ENCODE measurements at places on chromosomes 13 and 19.

- DNase-seq = no peak
Observed at GRCh38 chr19:4441994-4442818, 15.4 kb downstream of the UBXN6 start.

- no peak for DNase-seq
Observed at GRCh38 chr19:42392165-42392564, 2.1 kb upstream of the CNFN start.

DNA sequence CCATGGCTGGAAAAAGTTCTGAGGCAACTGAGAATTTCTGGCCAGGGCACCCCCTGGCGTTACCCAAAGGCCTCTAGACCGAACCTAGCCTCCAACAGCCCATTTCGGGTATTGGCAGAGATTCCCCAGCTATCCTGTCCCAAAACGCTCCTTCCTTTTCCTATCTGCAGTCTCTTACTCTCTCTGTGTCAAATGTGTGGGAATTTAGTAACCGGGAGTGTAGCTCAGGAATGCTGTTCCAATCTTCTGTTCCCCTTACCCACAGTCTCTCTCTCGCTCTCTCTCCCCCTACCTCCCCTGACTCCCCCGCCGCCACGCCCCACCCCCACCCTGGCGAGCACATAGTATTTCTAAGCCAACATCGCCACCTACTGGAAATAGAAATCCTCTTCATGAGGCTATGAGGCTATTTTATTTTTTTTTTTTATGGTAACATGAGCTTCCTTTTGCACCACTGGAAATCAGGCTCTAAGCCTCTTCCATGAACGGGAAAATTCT lies 27.0 kb downstream of the OXGR1 start:
- no peak for DNase-seq

DNA sequence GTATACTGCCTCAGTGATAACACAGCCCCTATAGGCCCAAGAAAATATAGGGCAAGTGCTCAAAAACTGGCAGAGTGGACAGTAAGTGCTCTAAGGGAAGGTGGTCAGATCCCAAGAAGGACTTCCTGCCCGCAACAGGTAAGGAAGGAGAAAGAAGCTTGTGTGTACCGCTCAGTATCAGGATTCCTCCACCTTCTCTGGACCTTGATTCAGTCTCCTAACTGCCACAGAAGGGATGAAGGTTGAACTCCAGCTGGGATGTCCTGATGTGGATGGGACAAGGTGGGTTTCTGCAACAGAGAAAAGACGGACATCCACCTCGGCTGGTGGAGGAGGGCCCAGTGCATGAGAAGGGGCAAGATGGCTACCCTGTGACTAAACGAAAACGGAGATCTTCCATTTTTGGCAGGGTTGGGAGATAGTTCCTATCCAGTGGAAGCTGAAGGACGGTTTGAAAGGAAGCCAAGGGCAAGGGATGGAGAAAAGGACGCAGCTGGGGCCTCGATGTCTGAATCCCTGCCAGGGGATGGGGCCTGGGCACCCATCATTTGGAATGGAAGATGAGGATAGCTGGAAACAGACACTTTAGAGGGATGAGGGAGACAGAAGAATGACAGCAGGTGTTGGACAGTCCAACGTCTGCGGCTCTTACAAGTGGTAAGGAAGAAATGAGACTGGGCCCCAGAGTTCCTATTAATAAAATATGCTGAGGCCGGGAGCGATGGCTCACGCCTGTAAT lies 1.3 kb upstream of the ATF5 start:
- DNase-seq = no peak

DNA sequence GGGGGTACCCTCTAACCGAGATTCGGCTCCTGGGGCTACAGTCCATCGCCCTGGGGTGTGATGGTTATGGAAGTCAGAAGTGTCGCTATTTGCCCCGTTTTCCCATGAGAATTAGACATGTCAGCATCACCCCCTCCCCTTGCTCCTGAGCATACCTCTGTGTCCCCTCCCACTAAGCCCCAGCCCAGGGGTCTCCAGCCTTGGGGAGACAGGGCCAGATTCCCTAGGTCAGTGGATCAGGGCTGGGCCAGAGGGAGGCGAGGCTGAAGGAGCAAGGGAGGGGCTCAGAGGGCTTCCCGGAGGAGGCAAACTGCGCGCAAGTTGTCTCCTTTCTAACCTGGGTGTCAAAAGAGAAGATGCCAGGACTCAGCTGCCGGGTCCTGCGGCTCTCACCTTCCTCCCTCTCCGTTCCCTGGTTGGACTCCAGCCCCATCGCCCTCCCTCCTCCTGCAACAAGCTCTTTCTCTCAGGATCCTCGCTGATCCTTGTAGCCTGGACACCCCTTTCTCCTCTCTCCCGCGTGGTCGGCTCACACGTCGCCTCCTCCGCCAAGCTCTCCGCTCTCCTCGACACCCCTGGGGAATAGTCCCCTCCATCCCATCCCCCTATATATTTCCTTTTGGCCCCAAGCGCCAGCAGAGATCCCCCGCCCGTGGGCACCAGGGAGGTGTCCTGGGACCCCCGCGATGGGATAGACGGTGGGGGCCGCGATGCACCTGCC lies 459 bp upstream of the TMEM59L start:
- DNase-seq = no peak

DNA sequence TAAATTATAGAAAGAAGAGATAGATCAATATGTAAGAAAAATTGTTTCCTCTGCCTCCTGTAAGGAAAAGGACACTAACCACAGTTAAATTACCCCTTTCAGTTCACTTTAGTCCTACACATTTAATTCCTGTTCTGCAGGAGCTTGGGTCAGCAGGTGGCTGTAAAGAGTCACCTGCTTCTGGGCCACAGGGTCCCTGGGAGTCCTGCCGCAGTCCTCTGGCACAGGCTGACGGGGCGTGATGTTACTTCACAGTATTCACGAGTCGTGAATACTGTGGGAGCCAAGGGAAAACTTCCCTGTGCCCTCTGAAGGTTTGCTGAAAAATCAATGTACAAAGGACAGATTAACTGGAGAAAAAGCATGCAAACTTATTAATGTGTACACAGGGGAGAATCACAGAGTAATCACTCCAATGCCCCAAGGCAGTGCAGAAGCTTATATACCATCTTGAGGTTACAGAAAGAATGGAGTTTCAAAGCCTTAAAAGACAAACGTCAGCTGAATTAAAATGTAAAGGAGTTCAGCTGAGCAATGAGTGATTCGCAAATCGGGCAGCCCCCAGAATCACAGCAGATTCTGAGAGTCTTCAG lies 125.8 kb upstream of the TMTC4 start:
- no peak for DNase-seq

All from A549 (cell line).